ENCODE measurements at places on chromosomes 4 and X.
A peak's percentile ranks its signal among the peaks of the same experiment; 100 is the strongest.

DNA sequence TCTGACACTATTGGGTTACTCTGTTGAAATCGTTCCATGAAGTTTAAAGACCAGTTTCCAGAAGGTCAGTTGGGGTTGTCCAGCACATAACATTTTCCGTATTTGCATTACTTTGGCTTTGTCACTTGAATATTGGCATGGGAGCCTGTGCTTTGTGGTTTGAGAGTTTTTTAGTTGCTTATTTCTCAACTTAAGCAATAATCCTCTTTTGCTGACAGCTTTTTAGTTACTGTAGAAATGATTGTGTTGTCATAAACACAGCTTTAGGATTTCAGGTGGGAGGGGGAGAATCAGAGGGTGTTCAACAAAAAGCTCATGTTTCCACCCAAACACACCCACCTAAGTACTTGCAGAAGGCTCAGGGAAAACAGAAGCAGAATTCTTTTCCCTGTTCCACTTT lies 210.7 kb upstream of the TLL1 start:
- DNase-seq: no peak

DNA sequence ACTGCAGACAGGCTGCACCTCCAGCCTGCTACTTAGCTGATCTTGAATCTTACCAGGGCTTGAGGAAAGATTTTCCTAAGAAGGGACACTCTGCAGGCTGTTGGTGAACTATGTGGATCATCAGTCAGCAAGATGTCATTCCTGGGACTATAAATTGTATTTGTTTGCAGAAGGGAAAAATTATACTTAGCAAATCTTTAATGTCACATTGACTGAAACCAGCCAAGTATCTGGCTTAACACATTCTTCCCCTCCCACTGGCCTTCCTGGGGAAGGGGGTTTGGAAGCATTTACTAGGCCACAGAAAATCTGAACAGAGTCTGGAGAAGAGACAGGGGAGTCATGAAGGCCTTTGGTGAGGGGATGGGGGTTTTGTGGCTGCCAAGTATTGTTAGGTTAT lies 156.7 kb upstream of the EOLA2 start:
- DNase-seq: no peak

DNA sequence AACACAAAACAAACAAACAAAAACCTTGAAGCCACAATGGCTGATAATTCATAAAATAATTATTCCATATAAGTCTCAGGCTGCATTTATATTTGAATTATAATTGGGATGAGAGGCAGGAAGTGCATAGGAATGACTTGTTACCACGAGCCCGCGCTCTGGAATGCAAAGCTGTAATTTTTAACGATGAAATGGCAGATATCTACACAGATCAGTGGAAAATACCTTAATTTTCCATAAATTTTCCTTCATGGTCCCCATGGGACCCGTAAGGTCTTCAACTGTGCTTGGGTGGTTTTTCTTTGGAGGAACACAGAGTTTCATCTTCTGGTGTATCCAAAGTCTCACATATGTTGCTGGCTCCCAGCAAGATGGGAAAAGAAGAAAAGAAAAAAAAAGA lies 226.8 kb downstream of the SHOX start:
- DNase-seq: no peak

GRCh38 chr4:2009651-2010233 lies 968 bp upstream of the NELFA start:
- peak; percentile 33 for DNase-seq

- no peak for DNase-seq
These were observed 170.4 kb downstream of the PCDH18 start for GRCh38 chr4:137361756-137362470.

Measured in caudate nucleus (tissue), 63 donors.